ENCODE measurements at places on chromosomes 2 and 18. TPM values are rescaled to one million over a fixed set of nuclear protein-coding genes. Genes with fewer than 3 reads are reported as not detected.
A peak's percentile ranks its signal among the peaks of the same experiment; 100 is the strongest.

GRCh38 chr18:57970356-57971095 lies 73.5 kb upstream of the NEDD4L start:
- no peak for DNase-seq

DNA sequence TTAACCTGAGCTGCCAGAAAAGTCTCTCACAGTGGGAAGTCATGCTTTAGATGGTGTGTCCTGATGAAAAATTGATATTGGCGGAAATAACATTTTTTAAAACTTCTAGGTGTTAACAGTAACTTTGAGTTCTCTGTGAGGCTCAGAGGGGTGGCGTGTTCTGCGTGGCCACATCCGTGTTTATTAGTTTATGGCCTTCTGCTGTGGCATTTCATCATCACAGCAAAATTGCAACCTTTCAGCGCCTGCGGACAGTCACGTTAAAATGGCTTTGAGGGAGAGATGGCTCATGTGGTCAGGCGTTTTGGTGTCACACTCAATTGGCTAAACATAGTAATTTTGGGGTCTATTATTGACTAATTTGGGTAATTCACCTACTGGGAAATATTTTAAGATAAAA lies 42.4 kb downstream of the KLHL29 start:
- no peak for DNase-seq

DNA sequence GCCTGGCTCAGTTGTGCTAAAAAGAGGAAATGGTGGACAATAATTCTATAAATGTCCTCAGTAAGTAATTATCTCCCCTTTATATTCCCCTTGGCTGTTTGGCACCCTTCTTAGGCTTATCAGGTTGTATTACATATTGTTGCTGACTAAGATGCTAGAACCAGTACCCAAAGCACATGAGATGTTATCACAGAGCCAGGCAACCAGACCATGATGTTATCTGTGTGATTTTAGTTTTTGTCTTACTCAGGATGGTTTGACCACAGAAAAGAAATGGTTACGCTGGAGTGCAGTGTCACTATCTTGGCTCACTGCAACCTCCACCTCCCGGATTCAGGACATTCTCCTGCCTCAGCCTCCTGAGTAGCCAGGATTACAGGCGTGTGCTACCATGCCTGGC lies 15.2 kb downstream of the R3HDM1 start:
- DNase-seq, result no peak

- DNase-seq, result no peak
These were observed 6.3 kb downstream of the MYOM1 start for GRCh38 chr18:3213300-3214059.

DNA sequence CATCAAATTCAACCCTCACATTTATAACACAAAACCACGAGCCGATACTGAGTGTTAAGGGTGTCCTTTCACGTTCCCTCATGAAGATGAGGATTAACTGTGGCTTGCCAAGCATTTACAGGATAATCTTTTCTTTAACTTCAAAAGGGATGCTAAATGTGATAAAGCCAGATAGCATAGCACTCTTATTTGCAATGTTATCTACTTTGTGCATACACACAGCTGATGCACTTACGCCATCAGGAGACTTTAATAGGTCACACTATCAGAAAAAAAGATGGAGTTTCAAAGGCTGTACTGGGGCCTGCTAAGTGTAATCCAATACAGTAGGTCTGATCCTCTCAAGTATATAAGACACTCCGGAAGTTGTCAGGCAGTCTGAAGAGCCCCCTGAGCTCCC lies 572.7 kb downstream of the PIK3C3 start:
- no peak for DNase-seq

GRCh38 chr2:105828558-105828957 lies 83.8 kb downstream of the NCK2 start:
- no peak for DNase-seq

DNA sequence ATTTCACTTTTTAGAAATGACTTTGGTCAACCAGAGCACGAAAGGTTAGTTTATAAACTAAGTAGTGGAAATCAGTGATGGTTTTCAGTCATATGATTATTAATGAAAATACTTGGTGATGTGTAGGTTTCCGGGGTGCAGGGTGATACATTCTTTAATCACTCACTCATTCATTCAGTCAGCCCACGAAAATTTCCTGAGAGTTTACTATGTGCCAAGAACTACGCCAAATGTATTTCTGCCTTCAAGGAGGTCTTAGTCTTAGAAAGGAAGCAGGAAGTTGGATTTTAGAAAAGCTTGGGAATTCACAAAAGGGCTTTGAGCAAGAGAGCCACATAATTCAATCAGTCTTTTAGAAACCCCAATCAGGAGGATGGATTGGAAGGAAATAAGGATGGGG lies 543.6 kb downstream of the PLCL1 start:
- peak; percentile 4 for DNase-seq

GRCh38 chr2:218086478-218086877 lies 17.4 kb downstream of the RUFY4 start:
- no peak for DNase-seq

GRCh38 chr2:152718909-152719645 lies 657 bp downstream of the ARL6IP6 start:
- DNase-seq, result peak; percentile 14

- no peak for DNase-seq
These were observed 205.7 kb downstream of the NBAS start for GRCh38 chr2:15355386-15355785.

DNA sequence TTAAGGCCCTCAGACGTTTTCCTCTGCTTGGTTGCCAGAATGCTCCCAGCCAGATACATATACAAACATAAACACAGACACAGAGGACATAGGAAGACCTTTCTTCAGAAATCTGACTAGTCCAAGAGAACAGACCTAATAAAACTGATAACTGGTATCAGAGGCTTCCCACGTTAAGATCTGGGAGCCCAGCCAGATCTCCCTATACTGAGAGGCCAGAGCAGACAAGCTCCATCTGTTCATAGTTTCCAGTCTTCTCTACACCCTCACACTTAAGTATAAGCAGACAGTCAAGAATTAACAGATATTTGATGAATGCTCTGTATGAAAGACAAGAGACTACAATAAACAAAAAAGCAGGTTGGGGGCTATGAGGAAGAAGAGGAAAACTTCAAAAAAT lies 240.5 kb upstream of the CHAC2 start:
- DNase-seq, result no peak

DNA sequence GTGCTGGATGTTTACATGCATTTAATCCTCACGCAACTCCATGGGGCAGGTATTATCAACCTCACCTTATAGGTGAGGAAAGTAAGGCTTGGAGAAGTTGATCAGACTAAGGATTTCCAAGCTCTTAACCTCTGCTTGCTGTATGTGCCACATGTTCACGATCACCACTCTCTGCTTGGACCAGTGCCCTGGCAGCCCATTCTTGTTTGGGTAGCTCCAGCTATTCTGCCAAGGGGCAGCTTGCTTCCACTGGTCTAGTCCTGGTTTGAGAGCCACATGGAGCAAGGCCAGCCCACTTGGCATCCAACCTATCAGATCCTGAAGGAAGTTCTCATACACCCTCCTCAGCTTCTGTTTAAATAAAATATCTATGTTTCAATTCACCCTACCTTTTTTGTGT lies 14.3 kb downstream of the PLB1 start:
- no peak for DNase-seq

GRCh38 chr2:197998702-197999101 lies 194.3 kb downstream of the PLCL1 start:
- no peak for DNase-seq

- peak; percentile 95 for DNase-seq
These were observed 15.9 kb upstream of the SEC11C start for GRCh38 chr18:59123588-59124369.

- DNase-seq, result no peak
These were observed 124.6 kb upstream of the CD302 start for GRCh38 chr2:159922563-159922962.

DNA sequence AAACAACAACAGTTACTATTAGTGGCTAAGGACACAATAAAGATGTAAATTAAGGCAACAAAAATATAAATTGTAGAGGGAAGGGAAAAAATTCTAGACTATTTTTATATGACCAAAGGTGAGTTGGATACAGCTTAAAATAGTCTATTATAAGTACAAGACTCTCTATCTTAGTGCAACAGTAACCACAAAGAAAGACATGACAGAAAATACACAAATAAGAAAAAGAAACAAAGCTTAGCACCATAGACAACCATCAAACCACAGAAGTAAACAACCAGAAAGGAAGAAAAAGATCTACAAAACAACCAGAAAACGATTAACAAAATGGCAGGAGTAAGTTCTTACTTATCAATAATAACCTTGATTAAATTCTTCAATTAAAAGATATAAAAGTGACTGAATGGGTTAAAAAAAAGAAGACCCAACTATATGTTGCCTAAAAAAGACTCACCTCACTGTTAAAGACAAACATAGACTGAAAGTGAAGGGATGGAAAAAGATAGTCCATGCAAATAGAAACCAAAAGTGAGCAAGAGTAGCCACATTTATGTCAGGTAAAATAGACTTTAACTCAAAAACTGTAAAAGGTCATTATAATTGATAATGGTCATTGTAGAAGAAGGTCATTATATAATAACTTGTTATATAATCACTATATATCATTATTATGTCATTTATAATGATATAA lies 62.5 kb downstream of the USP40 start:
- DNase-seq, result no peak

DNA sequence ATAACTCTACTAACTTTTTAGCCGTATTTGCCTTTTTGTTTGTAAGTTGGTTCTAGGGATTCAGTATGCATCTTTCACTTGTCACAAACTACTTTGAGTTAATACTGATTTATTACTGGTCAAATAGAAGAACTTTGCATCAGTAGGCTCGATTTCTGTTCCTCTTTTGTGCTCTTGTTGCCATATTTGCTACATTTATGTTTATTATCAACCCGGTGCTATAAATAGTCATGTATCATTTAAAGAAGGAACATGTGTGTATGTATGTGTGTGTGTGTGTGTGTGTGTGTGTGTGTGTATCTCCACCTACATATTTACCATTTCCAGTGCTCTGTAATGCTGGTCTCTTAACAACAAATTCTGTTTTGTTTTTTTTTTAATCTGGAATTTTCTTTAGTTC lies 79.6 kb upstream of the B3GNT7 start:
- DNase-seq, result no peak

SLC38A11 gene
- total RNA-seq, result not detected

SATB2 gene
- total RNA-seq, result 11.6 TPM

MAPRE2 gene
- total RNA-seq, result 27.4 TPM

PRKCE gene
- 11.2 TPM for total RNA-seq

KIF5C gene
- 24.3 TPM for total RNA-seq

MEP1B gene
- not detected for total RNA-seq

LONRF2 gene
- total RNA-seq, result 0.62 TPM

ZC3H6 gene
- 7.4 TPM for total RNA-seq

CYP27A1 gene
- total RNA-seq, result 3.9 TPM

OSR1 gene
- 0.31 TPM for total RNA-seq

CLEC4F gene
- total RNA-seq, result not detected

POLE4 gene
- 57.2 TPM for total RNA-seq

All from astrocyte (in vitro differentiated cells and primary cell).